ENCODE measurements at places on chromosomes 3 and 15. TPM values are rescaled to one million over a fixed set of nuclear protein-coding genes. Genes with fewer than 3 reads are reported as not detected.

Gene ATP13A5
- total RNA-seq, result not detected

Gene ZIC4
- total RNA-seq, result not detected

DNA sequence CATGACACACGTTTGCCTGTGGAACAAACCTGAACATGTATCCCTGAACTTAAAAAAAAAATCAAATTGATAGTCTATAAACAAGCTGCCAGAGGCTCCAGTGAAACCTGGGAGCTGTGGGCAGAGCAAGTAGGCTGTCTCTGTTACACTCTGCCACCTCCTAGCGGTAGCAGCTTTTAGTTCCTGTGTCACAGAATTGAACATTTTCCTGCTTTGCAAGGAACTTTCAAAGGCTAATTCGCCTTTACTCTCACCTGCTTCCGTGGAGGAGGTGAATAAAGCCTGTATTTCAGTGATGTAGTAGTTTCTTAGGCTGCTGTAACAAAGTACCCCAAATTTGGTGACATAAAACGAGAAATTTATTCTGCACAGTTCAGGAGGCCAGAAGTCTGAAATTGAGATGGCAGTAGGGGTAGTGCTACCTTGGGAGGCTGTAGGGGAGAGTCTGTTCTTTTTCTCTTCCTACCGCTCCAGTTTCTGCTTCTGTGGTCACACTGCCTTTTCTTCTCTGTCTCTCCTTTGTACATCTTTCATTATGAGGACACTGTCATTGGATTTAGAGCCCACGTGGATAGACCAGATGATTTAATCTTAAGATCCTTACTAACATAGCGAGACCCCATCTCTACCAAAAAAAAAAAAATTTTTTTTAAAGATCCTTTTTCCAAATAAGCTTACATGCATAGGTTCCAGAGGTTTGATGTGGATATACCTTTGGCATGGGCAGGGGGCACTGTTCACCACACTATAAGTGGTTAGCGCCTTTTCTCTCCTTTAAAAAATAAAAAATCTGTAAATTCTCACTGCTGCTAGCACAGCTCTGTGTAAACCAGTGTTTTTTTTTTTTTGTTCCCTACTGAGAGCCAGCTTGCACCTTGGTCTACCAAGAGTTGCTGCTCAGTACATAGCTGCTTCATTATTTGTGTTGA, 25.3 kb downstream of the FBXO22 start:
- DNase-seq, result no peak

GRCh38 chr3:139020868-139021234, at the start of gene PRR23B:
Gene PRR23B, minus strand, starts transcription at chr3:139020926. Its CDS starts 265 bp downstream, at chr3:139020661.
- DNase-seq, result no peak

- no peak for DNase-seq
Observed at GRCh38 chr15:55619783-55620182, 31.6 kb upstream of the PYGO1 start.

DNA sequence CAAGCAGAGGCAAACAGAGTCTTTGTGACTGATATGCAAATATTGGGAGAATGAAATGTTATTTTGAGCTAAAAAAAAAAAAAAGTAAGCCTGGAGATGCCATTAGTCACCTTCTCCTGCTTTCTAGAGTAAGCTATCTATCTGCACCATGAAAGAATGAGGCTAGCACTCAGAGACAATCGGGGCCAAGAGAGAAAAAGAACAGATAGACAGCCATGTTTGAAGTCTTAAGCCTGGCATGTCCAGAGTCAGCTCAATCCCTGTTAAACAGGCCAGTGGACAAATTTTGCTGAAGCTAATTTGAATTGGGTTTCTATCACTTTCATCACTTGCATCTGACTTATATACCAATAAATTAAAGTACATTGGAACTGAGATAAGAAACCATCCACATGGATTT, 204.4 kb downstream of the SLC9A9 start:
- no peak for DNase-seq

DNA sequence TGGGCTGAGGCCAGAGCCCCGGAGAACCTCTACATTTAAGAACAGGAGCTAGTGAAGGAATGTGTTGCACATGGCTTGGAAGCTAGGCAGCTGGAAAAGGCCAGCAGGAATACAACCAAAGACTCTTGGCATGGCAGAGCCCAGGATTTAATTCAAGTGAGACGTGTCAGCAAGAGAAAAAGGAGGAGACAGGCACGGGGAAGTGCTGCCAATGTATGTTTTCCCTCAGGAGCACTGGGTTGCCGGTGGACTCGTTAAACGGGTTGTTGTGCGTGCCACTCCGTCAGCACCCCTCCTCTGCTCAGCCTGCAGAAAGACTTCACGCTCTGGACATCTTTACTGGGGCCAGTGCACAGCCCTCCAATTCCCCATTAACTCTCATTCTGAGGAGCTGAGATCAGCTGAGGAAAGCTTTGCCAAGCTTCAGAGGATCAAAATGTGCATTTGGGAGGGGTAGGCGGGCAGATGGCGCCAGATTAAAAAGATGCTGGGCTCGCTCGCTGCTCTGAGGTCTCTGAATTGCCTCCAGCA, 103.7 kb downstream of the PDZRN3 start:
- DNase-seq, result no peak

GRCh38 chr15:63809452-63809851, 24.3 kb downstream of the HERC1 start:
- no peak for DNase-seq

DNA sequence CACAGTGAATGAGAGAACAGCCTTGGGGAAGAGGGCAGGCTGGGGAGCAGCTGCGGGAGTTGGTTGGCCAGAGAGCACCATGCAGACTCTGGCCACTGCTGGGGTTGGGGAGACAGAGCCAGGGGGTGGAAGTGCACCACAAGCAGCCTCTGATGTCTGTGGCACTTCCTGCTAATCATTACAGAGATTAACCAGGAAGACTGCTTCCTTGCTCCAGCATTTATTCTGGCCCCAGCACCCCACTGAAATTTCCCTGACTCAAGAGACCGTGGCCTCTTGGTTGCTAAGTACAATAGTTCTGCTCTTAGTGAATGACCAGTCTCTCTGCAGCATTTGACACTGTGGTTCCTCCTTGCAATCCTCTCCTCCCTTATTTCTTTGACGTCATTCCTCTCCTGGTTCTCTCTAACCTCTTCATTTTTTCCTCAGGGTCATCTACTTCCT, 266.2 kb upstream of the ROPN1 start:
- DNase-seq, result no peak
